ENCODE measurements at places on chromosomes 5 and 9.

DNA sequence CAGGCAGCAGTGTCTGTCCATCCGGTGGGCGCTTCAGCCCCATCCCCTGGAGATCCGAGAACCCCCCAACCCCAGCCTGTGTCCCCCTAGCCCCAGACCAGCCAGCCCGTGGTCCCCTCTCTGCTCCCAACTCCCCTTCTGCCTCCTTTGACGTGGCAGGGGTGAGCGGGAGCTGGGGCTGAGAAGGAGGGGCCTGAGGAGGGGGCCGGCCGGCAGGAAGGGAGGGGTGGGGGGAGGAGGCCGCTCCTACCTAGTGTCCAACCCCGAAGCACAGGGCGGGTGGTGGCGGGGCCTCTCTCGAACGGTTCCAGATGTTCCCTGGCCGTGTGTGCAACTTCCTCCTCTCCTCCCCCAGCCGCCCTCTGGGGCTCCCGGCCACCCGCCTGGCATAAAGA, 31.0 kb downstream of the GOLGA2 start:
- DNase-seq: no peak

DNA sequence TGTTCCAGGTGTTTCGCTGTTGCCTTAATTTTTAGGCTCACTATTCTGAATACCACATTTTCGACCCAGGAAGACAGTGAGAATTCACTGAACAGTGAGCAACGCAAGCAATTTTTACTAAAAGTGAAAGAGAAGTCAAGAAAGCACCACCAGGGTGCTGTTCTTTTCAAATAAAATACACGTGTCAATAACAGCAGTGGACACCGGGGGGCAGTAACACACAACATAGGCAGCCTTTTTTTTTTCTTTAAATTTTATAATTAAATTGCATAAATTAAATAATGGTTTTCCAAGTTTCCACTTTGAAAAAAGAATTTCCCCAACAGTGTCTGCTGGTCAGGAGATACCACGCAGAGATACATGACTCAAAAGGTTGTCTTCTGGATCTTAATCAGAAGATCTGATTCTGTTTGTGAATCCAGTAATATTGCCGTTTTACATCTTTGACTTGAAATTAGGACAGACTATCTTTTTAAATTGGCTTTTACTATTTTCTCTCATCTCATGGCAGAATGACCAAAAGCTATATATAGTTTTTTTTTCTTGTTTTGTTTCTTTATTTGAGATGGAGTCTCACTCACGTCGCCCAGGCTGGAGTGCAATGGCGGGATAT, 47.1 kb upstream of the SH3GL2 start:
- DNase-seq: no peak

GRCh38 chr5:168317096-168317520, 25.7 kb downstream of the WWC1 start:
- DNase-seq: no peak

DNA sequence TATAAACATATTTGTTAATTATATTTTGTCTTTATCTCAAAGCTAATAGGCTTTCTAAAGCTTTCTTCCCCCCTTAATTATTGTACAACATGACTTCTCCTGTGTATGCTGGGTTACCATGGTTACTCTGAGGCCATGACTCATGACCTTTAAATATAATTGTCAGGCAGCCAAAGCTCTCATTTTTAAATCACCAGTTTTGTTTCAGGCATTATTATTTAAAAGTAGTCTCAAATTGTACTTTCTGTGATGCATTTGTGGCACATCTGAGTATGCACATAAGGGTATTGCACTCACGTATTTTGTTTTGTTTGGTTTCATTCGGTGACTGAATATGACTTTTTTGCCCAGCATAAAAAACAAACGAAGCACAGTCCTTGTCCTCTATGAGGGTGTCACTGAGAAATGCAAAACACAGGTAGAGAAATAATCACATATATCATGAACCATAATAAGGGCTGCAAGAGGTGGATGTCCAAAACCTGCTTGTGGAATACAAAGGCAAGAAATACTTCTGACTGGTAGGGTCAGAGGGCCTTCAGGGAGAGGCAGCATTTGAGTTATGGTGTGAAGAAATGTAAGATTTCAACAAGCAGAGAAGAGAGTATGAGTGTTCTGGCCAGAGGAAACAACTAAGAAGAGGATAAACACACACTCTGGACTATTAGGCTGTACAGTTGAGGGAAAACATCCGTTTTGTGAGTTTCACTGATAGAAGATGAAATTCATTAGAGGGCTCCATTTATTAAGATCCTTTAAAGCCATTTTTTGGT, 2.1 kb downstream of the CCDC192 start:
- no peak for DNase-seq

DNA sequence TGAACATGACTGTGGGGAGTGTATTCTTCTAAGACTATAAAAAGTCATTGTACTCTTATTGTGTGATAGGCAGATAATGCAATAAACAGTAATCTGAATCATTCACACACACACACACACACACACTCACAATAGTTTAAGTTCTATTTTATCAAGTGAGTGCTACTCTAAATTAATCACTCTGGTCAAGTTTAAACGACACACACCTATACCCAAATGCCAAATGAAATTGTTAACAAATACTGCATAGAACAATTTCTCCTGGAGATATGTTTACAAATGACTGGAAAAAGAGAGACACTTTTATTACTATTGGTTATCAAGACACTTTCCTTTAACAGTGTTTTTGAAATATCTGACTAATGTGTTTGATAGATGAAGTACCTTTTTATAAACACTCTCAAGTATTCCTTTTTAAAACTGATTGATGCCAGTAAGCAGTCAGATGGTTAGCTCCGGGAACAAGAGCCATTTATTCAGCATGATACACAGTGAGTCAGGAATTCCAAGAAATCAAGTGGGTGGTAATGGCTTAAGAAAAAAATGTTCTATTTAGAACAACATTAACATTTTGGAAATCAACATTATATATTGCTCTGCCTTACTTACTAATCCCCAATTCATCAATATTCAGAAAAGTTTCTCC, 521.6 kb upstream of the ST8SIA4 start:
- no peak for DNase-seq

DNA sequence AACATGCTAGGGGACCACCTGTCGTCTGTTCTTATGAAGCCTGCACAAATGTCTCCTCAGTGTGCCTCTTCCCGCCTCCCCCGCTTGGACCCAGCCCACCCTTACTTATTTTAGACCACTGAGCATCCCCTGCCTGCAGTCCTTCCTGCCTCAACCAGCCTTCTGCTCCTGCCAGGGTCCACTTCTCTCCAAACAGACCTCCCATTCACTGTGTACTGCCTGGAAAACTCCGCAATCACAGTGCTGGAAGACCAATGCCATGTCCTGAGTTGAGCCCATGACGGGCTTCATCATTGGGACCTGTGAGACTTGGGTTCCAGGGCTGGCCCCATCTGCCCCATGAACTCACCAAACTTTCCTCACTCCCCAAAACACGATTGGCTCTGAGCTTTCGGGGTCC, 309.4 kb downstream of the IRX1 start:
- no peak for DNase-seq

DNA sequence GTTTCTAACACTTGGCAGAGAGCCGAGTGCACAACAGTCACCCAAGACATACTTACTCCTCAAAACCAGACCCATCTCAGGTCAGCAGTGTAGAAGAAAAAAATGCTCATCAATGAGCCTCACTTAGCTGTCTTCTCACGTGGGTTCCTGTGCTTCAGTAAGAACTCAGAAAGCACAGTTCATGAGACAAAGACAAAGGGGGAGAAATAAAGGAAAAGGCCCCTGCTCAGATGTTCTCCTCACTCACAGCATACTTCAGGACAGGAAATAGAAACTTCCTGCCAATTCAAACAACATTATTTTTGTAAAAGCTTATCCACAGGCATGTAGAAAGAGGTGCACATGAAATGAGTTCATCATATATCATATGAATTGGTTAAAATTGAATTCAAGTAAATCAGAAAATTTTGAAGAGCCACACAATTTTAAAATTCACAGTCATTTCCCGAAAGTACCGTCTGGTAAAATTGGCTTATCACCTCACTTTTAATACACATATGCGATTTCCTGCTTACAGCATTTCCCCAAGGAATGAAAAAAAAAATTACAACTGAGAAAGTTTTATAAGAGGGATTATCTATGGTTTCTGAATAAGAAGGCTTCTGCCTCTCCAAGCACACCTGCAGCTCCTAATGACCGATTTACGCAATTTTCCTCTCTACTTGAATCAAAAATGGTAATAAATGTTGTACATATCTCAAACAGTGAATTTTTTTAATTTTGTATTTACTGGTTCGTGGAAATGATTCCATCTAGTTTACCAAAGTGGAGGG, 328.3 kb downstream of the TMEM167A start:
- no peak for DNase-seq

DNA sequence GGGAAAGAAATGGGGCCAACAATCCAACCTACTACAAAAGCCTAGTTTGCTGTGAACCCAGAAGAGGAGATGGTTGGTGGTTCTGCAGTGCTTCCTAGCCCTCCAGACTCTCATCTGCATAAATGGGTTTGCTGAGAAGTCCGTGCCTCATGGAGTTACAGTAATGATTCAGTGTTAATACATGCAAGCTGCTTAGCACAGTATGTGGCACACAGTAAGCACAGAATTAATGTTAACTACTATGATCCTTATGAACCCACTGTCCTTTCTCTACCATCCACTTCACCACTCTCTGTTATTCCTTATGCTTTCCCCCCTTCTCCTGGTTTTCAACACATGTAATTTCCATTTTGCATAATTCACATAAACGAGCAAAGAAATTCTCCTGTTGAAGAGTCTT, 100.0 kb downstream of the ACTBL2 start:
- DNase-seq: no peak

DNA sequence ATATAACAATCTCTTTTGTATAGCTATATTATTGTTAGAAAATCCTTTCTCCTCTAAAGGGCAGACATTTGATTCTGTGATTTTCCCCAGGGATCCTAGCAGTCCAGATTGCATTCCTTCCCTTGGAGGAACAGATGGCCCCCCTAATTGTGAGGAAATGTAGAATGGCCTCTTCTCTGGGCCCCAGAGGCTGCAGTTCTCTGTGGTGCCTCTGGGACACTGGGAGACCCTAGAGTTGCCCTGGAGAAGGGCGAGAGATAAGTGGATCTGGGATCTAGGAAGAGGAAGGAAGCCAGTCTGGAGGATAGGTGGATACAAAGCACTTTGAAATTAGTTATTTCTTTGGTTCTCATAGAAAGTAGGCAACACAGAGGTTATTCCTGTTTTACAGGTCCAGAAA, 1.9 kb upstream of the HINT2 start:
- DNase-seq: no peak

GRCh38 chr9:83147315-83148149, 84.6 kb upstream of the RASEF start:
- no peak for DNase-seq

- no peak for DNase-seq
These were observed 534.7 kb downstream of the CAAP1 start for GRCh38 chr9:26357803-26358344.

- no peak for DNase-seq
These were observed 644.5 kb downstream of the KCTD16 start for GRCh38 chr5:144815131-144815530.

- DNase-seq: no peak
These were observed 635.9 kb downstream of the TLE1 start for GRCh38 chr9:81053298-81054025.

DNA sequence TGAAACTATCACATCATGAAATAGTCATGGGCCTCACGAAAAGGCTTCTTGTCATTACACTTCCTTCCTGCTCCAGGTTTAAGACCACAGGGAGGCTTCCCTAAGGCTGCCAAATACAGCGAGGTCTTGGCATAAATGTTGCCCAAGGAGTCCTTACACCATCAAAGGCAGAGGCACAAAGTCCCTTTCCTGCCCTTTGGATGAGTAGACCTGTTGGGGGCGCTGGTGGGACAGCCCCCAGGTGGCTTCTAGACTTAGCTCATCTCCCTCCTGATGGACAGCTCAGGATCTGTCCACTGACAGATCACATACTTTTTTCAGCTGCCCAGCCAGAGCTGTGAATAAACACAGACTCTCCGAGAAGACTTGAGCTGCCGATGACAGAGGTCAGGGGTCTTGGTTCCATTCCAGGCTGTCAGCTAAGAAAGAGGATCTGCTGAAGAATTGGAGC, 15.5 kb upstream of the MEGF9 start:
- DNase-seq: no peak

- DNase-seq: no peak
These were observed 7.6 kb upstream of the PRRC2B start for GRCh38 chr9:131386281-131386680.

- DNase-seq: no peak
These were observed 14.0 kb downstream of the STARD4 start for GRCh38 chr5:111498346-111498745.

DNA sequence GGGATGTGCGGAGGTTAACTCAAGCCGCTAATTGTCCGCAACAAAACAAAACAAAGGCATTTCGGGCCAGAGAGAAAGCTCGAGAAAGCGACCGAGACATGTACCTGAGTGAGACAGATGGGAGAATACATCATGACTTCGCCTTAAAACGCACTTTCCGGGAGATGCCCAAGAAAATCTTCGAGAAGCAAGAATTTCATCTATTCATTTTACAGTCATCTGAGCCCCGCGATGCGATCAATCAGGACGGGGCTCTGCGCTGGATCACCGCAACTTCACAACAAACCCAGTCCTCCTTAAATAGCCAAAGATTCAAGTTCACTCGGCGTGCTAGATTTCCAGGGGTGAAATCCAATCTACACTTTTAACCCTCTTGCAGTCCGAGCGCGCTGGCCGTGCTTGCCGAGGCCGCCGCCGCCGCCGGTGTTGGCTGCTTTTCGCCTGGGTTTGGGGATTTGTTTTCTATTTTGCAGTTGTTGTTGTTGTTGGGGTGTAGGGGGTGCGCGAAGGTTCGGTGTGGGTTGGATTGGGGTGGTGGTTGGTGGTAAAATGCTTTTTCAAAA, 482 bp downstream of the NFIB start:
- DNase-seq: peak; percentile 14

- DNase-seq: no peak
These were observed 133.2 kb upstream of the NFIB start for GRCh38 chr9:14447103-14447502.

- DNase-seq: no peak
These were observed 201.9 kb downstream of the ZNF608 start for GRCh38 chr5:124544366-124545055.

DNA sequence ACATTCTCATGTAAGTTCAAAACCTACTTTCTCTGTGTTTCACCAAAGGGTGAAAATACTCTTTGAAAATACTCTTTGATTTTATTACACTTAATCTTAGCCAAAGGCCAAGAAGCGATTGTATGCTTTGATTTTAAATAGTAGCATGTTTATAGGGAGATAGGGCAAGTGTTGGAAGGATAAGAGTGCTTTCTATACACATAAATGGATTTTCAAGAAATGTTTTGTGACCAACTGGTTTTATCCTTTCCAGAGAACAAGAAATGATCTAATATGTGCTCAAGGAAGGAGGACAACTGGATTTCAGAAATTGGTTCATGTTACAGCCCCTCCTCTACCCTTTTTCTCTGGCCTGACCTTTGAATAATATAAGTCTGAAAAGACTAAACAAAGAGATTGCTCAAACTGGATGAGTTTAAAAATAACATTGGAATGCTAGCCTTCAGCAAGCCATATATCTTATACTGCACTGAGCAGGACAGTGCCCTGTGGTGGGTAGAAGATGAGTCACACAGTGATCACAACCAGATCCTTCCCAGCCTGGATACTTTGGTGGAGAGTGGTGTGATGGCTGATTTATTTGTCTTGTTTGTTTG, 13.1 kb downstream of the PALM2AKAP2 start:
- no peak for DNase-seq
